ENCODE measurements at places on chromosomes 13 and 19.

- DNase-seq: peak; percentile 82
These were observed 4.2 kb upstream of the RPL18A start for GRCh38 chr19:17855280-17856152.

GRCh38 chr19:14655726-14656125 lies 18.9 kb downstream of the ADGRE3 start:
- DNase-seq: no peak

DNA sequence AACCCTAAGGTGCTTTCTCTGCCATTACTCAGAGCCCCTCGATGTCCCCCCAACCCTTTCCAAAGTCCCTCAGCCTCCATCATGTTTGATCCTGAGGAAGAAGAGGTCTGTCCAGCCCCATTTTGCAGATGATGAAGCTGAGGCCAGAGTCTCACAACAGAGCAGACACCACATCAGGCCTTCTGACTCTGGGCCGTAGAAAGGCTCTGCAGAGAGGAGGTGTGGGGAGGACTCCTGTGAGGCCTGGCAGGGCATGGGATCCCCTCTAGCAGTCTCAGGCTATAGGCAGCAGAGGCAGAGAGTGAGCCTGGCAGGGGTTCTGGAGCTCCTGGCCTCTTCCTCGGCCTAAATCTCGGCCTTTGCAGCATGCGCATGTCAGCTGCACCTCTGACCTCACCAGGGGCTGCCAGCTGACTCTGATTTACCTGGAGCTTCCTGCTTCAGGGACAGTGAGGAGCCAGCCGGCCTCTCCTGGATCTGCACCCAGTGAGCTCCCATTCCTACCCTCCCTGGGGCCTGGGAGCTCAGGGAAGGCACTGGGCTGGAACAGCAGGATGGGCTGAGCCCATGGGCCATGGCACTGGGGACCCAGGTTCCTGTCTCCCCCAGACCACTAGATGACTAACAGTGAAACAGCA lies 41.7 kb upstream of the VSTM2B start:
- DNase-seq: peak; percentile 20

DNA sequence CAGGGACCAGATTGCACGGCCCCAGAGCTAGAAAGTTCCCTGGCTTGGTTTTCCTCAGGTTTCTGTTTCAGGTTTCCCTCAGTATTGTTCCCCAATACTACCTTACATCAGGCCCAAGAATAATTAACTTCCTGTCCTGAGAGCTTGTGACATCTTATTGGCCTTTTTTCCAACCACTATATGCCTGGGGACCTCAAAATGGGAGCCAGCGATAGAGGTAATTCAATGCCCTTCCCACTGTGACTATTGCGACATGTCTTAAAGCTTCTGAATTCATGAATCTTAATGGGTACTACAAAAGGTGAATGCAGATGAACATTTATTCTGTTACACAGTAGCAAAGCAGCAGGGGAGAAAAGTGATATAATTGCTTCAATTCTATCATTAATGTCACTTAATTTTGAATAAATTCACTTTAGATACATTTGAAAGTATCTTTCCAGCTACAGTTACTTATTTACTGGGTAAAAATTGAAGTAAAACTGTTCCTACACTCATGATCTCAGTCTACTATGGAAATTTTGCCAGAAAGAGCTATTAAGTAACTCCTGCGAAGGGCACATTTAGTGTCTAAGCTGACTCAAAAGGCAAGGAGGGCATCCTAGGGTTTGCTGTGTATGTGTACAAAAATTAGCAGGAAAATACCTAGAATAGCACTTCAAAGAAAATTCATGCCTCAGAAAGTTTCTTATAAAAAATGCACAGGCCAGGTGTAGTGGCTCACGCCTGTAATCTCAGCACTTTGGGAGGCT lies 4.1 kb downstream of the CRYL1 start:
- DNase-seq: no peak

GRCh38 chr19:44735011-44735410 lies 13.5 kb upstream of the BCL3 start:
- DNase-seq: no peak

- DNase-seq: no peak
These were observed 26.5 kb downstream of the TUBGCP3 start for GRCh38 chr13:112561478-112561877.
